ENCODE measurements at places on chromosomes 5 and 9.

- no peak for DNase-seq
These were observed 130.1 kb upstream of the PTGER4 start for GRCh38 chr5:40549616-40550015.

- peak; percentile 55 for DNase-seq
These were observed 334.4 kb downstream of the CWC27 start for GRCh38 chr5:65102976-65103711.

- DNase-seq: peak; percentile 6
These were observed 1.4 kb upstream of the N4BP3 start for GRCh38 chr5:178111925-178112324.

GRCh38 chr5:178531786-178532185 is 58.4 kb downstream of the COL23A1 start:
- no peak for DNase-seq

GRCh38 chr5:170518277-170518676 is 14.5 kb downstream of the KCNIP1 start:
- DNase-seq: no peak

DNA sequence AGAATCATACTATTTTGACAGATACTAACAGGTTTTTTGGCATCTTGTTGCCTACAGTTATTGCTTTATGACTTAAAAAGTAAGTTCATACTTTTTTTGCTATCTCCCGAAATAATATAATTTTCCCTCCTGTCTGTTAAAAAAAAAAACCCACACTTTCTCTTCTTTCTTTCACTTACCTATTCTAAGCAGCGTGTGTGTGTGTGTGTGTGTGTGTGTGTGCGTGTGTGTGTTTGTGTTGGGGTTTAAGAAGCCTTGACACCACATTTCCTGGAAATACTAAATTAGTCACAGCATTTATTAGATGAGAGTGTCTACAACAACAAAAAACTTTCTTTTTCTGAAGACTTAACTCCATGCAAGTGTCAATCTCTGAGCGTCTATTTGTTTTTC is 12.4 kb downstream of the TNFAIP8 start:
- no peak for DNase-seq

- DNase-seq: no peak
These were observed 11.6 kb upstream of the SFXN1 start for GRCh38 chr5:175466700-175467318.

DNA sequence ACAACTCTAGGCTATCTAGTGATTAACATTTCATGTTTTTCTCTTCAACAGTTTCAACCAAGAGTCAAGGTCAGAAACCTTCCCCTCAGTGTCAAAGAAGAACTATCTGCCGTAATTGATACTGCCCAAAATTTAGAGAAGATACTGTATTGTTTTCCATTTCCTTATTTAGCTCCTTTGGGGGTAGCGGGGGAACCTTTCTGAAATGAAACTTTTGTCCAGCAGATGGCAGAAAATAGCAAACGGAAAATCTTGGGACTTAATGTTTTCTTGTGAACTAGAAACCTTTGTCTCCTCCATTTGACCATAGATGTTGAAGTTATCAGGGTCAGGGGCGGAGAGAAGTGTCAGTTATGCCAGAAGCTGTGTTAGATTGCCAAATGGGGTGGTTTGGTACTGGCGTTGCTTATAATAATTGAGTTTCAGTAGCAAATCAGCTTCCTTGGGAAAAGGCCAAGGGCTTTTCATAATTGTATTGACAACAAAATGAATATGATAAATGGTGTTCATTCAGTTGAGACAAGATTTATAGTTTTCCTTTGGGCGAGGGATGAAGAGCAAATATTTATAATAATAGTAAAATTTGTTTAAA is 101.7 kb upstream of the TLX3 start:
- DNase-seq: peak; percentile 59

- DNase-seq: peak; percentile 40
These were observed 11.7 kb downstream of the NIPAL4 start for GRCh38 chr5:157471709-157472108.

GRCh38 chr9:88663771-88664419 is 128.9 kb downstream of the NXNL2 start:
- peak; percentile 14 for DNase-seq

DNA sequence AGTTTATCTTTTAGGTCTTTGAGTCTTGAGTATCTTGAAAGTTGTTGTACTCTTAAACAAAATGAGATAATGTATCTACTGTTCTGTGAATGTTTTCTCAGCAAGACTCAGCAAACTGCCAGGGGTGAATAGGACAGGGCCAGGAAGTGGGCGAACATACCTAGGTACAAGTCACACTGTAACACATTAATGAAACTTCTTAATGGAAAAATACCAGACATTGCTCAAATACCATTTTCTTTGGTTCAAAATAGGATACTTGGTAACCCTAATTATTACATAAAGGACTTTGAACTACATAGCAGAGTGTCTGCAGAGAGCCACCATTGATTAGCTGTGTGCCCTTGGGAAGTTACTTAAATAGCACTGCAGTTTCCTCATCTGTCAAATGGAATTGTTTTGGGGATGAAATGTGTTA is 197.5 kb downstream of the ARHGEF28 start:
- DNase-seq: peak; percentile 65

DNA sequence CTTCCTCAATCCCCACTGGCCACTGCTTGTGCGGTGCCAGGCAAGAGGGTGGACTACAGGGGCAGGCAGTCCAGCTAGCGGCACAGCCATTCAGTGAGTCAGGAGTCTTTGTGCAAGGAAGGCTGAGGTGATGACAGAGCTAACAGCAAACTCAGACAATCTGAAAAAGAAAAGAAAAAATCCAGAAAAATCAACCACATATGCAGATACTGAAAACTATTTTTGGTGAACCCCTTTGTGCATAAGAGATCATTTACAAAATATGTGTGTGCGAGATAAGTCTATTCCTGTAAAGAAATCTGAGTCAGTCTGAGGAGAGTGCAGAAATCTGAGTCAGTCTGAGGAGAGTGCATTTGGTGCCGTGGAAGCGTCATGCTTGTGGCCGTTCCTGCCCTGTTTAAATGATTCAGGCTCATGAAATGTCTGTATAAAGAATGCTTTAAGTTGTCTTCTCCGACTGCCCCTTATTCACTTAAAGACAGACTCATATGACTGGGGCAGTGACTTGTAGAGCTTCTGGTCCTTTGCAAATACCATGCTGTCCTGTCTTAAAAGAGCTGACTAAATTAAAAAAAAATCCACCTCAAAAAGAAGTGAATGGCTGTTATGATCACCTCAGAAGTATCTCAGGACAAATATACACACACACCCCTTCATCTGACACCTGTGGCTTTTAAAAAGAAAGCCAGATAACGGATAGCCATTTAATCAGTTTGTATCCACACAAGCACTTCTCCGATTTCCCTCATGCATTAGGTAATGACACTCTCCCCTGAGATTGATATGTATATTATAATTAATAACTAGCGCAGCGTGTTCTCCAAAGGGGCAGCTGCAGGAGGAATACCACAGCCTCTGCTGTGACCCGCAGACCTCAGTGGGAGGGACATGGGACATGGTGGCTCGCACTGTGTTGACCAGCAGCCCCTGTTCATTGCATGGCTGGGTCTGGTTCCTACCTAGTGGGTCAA is 47.3 kb downstream of the TRIO start:
- peak; percentile 99 for DNase-seq

- peak; percentile 5 for DNase-seq
These were observed 158.7 kb downstream of the NMUR2 start for GRCh38 chr5:152246401-152246800.

GRCh38 chr9:127358023-127358535 is 38.9 kb upstream of the SLC2A8 start:
- no peak for DNase-seq

- peak; percentile 13 for DNase-seq
These were observed 58.3 kb upstream of the SHB start for GRCh38 chr9:38127271-38127839.

All from fibroblast of skin of right biceps (primary cell).